ENCODE measurements at places on chromosomes 7 and 10. TPM values are rescaled to one million over a fixed set of nuclear protein-coding genes. Genes with fewer than 3 reads are reported as not detected.

ANXA8L1 gene
- total RNA-seq, result not detected

SCIN gene
- total RNA-seq, result 2.3 TPM

PPP1R3C gene
- 1.7 TPM for total RNA-seq

PVRIG gene
- not detected for total RNA-seq

FZD1 gene
- 0.91 TPM for total RNA-seq
